ENCODE measurements at places on chromosomes 3 and 15.

DNA sequence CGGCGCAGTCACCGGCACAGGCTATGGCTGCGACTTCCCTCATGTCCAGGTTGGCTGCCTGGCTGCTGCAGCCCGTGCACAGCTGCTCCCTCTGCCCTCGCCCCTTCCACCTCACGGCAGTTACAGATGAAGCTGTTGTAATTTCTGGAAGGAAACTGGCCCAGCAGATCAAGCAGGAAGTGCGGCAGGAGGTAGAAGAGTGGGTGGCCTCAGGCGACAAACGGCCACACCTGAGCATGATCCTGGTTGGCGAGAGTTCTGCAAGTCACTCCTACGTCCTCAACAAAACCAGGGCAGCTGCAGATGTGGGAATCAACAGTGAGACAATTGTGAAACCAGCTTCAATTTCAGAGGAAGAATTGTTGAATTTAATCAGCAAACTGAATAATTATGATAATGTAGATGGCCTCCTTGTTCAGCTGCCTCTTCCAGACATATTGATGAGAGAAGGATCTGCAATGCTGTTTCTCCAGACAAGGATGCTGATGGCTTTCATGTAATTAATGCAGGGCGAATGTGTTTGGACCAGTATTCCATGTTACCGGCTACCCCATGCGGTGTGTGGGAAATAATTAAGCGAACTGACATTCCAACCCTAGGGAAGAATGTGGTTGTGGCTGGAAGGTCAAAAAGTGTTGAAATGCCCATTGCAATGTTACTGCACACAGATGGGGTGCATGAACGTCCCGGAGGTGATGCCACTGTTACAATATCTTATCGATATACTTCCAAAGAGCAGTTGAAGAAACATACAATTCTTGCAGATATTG is 13.2 kb upstream of the GNB4 start:
- no peaks in the 10 kb centered on the region for H3K36me3 ChIP-seq
- no peaks in the 10 kb centered on the region for H3K4me1 ChIP-seq
- H3K4me3 ChIP-seq: no peak overlapping the region

GRCh38 chr3:141405591-141405990 is 37.3 kb downstream of the ZBTB38 start:
- no peak overlapping the region for H3K4me3 ChIP-seq
- H3K27ac ChIP-seq: no peak overlapping the region
- peaks cover 2% of the 10 kb centered on the region for H3K4me1 ChIP-seq
- no peak for DNase-seq
- peaks cover 37% of the 10 kb centered on the region for H3K36me3 ChIP-seq

DNA sequence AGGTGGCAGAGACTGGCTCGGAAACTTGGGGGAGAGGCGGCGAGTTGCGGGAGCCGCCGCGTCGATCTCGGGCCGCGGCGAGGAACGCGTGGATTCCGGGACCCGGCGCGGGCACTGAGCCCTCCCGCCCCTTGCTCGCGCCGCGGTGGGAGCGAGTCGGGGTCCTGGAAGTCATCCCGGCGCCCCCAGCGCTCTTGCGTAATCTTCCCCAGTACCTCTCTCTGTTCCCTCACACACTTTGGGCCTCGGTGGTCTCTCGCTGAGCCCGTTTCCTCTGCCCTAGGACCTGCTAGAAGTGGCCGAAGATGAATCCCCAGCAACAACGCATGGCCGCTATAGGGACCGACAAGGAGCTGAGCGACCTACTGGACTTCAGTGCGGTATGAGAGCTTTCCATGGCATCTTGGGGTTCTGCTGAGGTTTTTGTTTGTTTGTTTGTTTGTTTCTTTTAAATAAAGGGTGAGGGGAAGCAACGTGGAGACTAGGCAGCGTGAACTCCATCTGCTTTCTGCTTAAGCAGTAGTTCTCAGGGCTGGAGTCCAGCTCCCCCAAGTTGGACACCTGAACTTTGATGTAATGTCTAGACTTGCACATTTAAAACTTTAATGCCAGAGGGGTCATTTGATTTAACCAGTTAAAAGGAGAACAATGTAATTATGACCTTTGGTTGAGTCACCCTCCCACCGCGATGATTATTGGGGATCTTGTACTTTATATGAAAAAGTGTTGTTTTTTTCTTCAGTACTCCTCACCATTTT is 1.3 kb downstream of the TCF12 start:
- H3K36me3 ChIP-seq: no peaks in the 10 kb centered on the region
- no peaks in the 10 kb centered on the region for H3K27me3 ChIP-seq
- peaks cover 19% of the 10 kb centered on the region for H3K4me1 ChIP-seq
- peak; percentile 3 for DNase-seq
- H3K27ac ChIP-seq: peak overlapping the region; percentile 16

DNA sequence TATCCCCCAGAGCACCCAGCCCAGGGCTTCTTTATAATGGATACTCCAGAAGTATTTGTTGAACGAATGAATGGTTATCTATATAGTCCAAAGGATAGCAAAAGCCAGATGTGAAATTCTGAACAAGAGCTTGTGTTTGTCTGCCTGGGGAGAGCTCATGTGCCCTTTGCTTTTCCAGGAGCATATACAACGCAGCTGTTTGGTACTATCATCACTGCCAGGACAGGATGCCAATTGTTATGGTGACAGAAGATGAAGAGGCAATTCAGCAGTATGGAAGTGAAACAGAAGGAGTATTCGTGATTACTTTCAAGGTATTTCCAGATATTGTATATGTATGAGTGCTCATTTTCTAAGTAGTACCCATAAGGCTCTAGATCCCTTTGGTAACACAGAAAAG is 15.2 kb downstream of the DIS3L start:
- no peaks in the 10 kb centered on the region for H3K4me1 ChIP-seq
- H3K36me3 ChIP-seq: peaks cover 52% of the 10 kb centered on the region
- no peaks in the 10 kb centered on the region for H3K27me3 ChIP-seq
- DNase-seq: no peak

- no peaks in the 10 kb centered on the region for H3K36me3 ChIP-seq
- no peak overlapping the region for H3K27ac ChIP-seq
These were observed 98.2 kb upstream of the NR2F2 start for GRCh38 chr15:96232335-96232734.

- H3K27me3 ChIP-seq: no peaks in the 10 kb centered on the region
- peaks cover 11% of the 10 kb centered on the region for H3K36me3 ChIP-seq
- no peak for DNase-seq
- H3K4me1 ChIP-seq: peaks cover 5% of the 10 kb centered on the region
These were observed 11.0 kb downstream of the TMED3 start for GRCh38 chr15:79321876-79322275.

DNA sequence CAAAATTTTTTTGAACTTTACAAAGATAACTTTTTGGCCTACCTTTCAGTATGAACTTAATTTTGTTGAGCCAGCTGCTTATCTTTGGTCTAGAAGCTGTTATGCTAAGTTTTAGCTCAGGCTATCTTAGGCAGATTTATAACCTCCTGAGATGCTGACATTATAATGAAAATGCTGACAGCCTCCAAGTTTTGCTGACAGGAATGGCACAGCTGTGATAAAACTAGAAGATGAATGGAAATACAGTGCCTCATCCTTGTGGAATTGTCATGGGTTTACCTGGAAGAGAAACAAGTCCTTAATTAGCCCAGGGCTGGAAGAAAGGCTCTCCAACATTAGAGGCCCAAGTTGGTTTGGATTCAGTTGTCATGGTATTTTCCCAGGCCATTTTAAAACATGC is 123.3 kb downstream of the OXSM start:
- no peaks in the 10 kb centered on the region for H3K4me1 ChIP-seq
- no peaks in the 10 kb centered on the region for H3K27me3 ChIP-seq
- H3K36me3 ChIP-seq: no peaks in the 10 kb centered on the region
- no peak for DNase-seq

- H3K36me3 ChIP-seq: no peaks in the 10 kb centered on the region
- no peak overlapping the region for H3K4me3 ChIP-seq
- H3K4me1 ChIP-seq: no peaks in the 10 kb centered on the region
- H3K27me3 ChIP-seq: no peaks in the 10 kb centered on the region
These were observed 21.6 kb downstream of the P2RY14 start for GRCh38 chr3:151256749-151257148.

Data from T-cell (primary cell).